Left lobe of liver (tissue), 2 donors: ENCODE measurements at places on chromosomes 6 and 20. TPM values are rescaled to one million over a fixed set of nuclear protein-coding genes. Genes with fewer than 3 reads are reported as not detected.

SYNCRIP gene
- total RNA-seq, result 31.0 TPM

TAF11 gene
- 11.1 TPM for total RNA-seq

MEP1A gene
- total RNA-seq, result not detected

C6orf52 gene
- total RNA-seq, result 2.2 TPM

FRK gene
- 12.6 TPM for total RNA-seq

NHLRC1 gene
- 2.8 TPM for total RNA-seq

CCN6 gene
- not detected for total RNA-seq

ARFGEF3 gene
- total RNA-seq, result 0.18 TPM

OOEP gene
- total RNA-seq, result 0.18 TPM

C20orf202 gene
- not detected for total RNA-seq

ELMO2 gene
- total RNA-seq, result 16.4 TPM

COL10A1 gene
- not detected for total RNA-seq

OPRL1 gene
- total RNA-seq, result 0.15 TPM

OR2H2 gene
- not detected for total RNA-seq

BMP7 gene
- total RNA-seq, result 0.38 TPM

GSTA2 gene
- total RNA-seq, result 45.2 TPM

RAET1G gene
- total RNA-seq, result not detected

MYCT1 gene
- 3.3 TPM for total RNA-seq

ZBTB22 gene
- 7.7 TPM for total RNA-seq

PHACTR1 gene
- 0.68 TPM for total RNA-seq

HLA-DOB gene
- not detected for total RNA-seq

FGD2 gene
- total RNA-seq, result 10.3 TPM
